ENCODE measurements at places on chromosomes 7 and 10.

DNA sequence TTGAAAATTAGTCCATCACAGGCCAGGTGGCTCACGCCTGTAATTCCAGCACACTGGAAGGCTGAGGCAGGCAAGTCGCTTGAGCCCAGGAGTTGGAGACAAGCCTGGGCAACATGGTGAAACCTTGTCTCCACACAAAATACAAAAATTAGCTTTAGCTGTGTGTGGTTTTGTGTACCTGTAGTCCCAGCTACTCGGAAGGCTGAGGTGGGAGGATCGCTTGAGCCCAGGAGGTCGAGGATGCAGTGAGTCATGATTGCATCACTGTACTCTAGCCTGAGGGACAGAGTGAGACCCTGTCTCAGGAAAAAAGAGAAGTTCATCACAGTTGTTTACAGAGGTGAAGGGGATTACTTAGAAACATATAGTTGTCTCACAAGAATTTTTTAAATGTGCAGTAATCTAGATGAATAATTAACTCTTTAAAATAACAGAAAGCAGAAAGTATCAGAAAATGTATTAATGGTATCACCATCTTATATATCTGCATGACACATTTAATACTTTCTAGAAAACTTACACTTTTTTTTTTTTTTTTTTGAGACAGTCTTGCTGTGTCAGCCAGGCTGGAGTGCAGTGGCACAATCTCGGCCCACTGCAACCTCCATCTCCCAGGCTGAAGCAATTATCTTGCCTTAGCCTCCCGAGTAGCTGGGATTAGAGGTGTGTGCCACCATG is 8.9 kb downstream of the LCOR start:
- DNase-seq, result no peak

DNA sequence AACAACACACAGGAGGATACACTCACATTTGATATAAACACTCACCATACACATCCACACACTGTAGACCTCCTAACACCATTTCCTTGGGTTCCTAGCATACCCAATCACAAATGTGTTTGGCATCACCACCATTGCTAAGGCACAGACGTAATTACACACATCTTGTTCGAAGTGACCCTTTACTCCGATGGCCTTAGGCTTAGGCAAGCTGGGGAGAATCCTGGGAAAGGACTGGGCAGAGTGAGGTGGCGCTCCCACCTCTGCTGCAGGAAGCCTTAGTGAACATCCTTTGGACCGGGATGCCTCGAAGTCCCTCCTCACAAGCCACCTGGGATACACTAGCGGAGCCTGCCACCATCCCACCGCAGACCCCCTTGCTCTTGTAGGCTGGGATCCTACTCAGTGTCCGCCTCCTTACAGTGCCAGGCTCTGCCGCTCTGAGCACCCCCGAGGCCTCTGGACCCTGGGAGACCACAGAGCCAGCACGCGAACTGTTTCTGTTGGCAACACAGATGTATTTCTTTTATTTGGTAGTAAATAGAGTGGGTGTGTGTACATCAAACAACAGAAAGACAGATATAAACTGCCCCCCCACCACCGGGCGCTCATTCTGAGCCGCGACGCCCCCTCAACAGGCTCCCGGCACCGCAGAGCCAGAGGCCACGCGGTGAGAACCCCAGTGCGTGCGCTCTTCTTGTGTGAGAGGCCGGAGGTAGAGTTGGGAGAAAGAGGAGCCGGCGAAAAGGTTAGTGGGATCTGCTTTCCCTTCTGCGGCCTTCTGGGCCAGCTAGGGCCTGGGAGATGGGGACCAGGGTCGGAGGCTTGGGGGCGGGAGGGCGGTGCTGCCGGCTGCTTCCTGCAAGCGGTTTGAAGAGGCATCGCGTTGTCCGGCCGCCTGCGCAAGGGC is 5.9 kb upstream of the HMX2 start:
- DNase-seq, result no peak

DNA sequence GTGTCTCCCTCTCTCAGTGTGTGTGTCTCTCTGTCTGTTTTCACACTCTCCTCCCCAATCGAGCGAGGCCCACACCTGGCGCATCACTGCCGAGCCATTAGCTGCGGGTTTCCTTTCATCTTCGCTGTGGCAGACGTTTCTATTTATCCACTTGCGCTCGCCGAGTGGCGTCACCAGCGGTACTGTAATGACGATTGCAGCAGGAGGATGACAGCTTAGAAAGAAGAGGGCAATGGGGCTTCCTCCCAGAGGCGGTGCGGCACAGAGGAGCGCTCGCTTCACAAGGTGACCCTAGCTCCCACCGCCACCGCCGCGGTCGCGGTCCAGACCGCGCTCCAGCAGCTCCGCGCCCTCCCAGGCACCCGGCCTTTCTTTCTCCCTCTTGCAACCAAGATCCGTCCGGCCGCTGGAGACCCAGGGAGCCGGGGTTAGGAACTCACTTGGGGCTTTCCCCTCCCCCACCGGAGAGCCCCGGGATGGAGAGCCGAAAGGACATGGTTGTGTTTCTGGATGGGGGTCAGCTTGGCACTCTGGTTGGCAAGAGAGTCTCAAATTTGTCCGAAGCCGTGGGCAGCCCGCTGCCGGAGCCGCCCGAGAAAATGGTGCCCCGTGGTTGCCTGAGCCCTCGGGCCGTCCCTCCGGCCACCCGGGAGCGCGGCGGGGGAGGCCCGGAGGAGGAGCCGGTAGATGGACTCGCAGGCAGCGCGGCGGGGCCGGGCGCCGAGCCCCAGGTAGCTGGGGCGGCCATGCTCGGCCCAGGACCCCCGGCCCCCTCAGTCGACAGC is at the start of gene EVX1:
TSS of gene EVX1 (plus strand) at position 248 of the 785 bp plus-strand sequence. CDS start at position 477, 229 bp downstream.
- peak; percentile 58 for DNase-seq

DNA sequence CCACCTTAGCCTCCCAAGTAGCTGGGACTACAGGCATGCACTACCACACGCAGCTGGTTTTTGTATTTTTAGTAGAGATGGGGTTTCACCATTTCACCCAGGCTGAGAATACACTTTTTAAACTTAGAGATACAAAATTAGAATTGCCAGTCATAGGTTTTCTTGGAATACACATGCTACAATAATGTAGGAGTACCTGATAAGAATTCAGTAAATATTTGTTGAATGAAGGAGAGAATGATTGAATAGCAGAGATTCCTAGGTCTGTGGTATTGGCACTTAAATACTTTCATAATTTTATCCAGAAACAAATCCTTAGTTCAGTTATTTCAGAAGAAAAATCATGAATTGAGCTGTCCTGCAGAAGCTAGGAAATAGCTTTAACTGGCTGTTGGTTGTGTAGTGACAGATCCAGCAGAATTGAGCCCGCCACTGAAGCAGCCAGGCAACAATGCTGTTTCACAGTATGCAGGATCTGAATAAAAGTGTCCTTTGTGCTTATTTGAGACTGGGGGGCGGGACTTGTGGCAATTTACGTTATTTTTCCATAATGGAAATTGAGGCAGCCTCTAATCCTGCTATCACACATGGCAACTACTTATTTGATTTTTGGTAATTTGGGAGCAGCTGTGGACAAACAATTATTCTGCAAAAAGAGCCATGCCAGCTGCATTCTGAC is 31.5 kb downstream of the NRF1 start:
- no peak for DNase-seq

DNA sequence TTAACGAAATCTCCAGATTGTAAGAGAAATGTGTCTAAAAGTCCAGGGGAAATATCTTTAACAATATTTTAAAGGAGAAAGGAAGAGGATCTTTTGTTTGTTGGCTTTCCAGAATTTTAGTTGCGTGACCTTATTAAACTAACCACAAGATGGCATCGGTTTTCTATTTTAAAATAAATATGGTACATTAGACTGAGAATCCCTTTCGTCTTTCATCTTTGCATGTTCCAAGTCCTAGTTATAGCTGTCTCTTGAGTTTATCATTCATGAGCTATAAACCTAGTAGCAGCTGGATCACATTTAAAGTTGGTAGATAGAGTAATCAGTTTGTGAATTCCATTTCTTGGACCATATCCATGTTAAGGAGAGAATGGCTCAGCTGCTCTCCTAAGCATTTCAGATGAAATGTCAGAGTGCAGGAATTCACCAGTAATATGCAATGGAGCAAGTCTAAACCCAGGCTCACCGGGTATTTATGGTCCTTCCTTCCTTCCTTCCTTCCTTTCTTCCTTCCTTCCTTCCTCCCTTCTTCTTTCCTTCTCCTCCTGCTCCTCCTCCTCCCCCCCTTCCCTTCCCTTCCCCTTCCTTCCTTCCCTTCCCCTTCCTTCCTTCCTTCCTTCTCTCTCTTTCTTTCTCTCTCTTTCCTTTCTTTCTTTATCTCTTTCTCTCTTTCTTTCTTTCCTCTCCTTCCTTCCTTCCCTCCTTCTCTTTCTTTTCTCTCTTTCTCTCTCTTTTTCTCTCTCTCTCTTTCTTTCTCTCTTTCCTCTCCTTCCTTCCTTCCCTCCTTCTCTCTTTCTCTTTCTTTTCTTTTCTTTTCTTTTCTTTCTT is 57.8 kb upstream of the RAB18 start:
- DNase-seq, result no peak

DNA sequence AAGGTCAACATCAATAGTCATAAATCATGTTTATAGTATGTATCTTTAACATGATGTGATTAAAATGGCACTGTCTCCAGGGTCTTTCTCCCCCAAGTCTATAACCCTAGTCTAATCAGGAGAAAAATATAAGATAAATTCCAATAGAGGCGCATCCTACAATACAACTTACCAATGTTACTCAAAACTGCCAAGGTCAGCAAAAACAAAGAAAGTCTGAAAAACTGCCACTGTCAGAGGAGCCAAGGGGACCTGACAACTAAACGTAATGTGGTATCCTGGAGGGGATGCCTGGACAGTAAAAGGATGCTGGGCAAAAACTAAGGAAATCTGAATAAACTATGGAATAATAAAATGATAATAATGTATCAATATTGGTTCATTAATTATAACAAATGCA is 63.9 kb downstream of the TPK1 start:
- no peak for DNase-seq

- no peak for DNase-seq
These were observed 37.3 kb upstream of the ADRA2A start for GRCh38 chr10:111039522-111039921.

DNA sequence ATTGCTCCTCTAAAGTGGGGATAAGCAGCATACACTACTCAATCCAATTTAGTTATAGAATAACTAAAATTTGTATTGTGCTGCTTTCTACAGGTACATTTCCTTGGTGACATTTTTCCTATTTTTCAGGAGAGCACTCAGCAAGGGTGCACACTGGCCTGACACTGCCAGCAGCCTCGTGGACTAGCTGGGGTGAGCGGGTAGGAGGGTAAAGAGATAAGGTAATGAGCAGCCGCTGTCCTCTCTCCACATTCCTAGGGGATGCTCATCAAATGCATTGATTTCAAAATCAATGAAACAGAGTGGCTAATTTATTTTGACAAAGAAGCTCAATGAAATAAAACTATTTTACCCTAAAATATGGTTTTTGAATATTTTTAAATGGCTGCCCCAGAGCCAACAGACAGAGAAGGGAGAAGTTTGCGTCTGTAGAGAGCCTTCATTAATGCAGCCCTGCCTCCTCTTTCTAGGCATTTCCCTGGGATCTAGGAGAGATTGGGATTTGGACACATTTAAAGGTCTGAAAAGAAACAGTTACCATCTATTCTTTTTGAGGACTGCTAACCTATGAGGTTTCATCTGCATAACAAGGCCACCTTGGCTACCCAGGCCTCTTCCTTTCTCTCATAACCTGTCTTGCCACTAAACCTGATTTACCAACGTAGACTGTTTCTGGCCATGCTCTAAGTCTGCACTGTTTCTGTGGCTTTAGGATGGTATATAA is 561.0 kb downstream of the IPMK start:
- DNase-seq, result no peak

DNA sequence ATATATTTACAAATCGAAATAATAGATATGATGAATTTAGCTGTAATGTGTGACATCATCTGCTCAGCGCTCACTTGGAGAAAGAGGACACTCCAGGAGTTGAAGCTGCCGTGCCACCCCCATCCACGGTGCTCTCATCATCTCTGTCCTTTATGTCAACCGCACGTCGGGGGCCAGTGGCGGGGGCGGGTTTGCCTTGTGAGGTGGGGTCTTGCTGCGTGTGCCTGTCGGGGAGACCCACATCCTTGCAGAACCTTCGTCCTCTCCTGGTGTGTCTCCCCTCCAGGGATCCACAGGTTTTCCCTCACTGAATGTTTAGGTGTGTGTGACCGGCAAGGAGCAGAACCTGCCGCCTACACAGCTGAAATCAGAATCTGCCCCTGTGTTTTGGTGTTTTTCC is 71.6 kb downstream of the INPP5A start:
- DNase-seq, result no peak

- DNase-seq, result no peak
These were observed 814.9 kb upstream of the C7orf33 start for GRCh38 chr7:147775516-147776284.

- no peak for DNase-seq
These were observed 26.0 kb downstream of the LEP start for GRCh38 chr7:128266883-128267594.

DNA sequence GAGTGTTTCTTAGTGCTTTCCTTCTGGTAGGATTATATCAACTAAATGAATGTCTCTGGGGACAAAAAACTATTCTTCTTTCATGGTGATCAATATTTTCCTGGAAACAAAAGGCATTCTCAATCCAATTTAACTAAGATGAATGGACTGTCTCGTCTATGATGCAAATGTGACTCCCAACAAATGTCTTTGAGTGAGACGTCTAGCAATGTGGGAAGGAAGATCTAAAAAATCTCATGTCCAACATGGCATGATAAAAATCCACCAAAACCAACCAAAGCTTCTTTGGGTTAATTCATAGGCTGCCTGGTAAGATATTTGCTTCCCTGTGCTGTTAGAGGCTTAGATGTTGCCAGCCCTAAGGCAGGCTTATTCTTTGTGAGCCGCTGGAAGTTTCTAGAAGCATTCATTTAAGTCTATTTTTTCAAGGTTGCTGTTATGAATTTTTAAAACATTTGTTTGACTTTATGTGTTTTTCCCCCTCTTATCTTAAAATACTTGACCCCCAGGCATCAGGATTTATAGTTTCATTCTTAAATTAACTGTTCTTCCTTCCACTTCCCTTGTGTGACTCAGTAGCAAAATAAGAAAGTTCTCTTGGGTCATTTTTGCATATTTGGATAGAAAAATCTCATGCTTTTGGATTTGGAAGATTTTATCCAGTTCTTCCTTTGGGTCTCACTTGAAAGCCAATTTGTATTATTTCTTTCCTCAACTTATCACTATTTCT is 156.3 kb downstream of the NRP1 start:
- no peak for DNase-seq

DNA sequence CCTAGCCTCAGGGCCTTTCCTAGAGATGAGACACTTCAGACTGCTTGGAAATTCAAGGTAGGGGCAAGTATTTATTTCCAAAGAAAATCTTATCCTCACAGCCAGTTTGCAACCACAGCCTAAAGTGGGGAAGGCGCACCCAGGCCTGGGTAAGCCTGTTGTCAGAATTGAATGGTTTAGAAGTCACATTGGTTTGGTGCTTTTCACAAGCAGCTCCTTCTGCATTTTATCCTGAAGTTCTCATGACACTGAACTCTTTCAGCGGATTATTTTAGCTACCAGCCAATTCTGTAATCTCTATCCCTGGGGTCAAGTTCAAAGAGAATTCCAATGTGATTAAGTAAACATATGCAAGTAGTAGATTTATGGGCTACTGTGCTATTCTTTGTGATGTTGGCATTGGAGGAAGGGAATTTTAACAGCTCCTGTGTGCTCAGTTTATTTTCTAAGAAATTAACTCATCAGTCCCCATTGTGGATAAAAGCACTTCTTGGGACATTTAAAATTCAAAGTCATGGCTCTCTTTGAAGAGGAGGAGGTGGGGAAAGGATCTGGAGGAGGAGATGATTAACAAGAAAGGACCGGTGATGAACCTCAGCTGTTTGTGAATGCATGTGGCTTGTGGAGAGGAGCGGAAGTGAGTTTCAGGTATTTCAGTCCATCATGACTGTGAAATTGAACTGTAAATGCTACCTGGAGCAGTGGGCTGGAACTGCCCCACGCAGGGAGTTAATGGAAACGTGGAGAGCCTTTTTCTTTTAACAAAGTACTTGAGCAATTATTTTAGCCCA is 90.2 kb upstream of the CACUL1 start:
- DNase-seq, result no peak
